ENCODE measurements at places on chromosomes 7 and 10.

GRCh38 chr10:132670546-132671227 is 115.3 kb downstream of the NKX6-2 start:
- DNase-seq, result no peak

DNA sequence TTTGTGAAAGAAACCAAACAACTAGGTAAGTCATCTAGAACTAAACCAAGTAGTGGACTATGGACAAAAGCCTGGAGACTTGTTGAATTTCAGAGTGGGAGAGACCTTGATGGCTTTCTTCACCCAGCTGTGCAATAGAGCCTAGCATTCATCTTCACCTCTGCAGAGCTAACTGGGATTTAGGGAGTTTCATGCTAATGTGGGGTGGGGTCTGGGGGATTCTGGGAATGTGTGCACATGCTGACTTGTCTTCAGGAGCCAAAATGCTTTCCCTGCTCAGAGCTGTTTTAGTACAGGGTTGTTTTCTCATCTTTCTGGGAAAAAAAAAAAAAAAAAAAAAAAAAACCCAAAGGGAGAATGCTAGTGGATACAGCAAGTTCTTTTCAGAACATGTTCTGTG is 81.3 kb upstream of the ARHGAP21 start:
- DNase-seq, result no peak

DNA sequence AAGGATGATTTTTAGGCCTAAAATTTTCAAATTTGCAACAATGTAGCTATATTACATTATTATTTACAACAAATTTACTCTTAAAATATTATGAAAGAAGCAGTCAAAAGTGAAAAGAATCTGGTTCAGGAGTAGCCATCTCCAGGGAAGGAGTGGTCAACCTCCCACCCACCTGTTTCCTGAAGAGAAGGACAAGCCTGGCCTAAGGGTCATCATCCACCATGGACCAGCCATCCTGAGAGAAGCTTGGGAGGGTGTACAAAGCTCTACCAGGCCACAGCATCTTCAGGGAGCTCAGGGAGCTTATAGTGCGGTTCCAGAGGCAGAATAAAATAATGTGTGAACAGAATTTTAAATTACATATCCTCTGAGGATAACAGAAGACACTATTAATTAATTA is 38.1 kb downstream of the COL1A2 start:
- no peak for DNase-seq

DNA sequence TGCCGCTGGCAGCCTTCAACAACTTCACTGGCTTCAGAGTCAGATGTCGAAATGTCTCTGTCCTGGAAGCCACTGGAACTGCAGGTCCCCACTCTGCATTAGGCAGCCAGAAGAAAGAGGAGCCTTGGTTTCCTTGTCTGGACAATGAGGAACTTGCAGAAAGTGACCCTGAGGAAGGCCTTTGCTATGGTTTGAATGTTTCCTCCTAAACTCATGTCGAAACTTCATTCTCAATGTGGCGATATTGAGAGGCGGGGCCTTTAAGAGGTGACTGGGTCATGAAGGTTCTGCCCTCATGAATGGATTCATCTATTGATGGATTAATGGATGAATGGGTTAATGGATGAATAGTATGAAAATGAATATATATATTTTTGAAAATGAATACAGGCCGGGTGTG is 61.6 kb upstream of the GPR26 start:
- no peak for DNase-seq

DNA sequence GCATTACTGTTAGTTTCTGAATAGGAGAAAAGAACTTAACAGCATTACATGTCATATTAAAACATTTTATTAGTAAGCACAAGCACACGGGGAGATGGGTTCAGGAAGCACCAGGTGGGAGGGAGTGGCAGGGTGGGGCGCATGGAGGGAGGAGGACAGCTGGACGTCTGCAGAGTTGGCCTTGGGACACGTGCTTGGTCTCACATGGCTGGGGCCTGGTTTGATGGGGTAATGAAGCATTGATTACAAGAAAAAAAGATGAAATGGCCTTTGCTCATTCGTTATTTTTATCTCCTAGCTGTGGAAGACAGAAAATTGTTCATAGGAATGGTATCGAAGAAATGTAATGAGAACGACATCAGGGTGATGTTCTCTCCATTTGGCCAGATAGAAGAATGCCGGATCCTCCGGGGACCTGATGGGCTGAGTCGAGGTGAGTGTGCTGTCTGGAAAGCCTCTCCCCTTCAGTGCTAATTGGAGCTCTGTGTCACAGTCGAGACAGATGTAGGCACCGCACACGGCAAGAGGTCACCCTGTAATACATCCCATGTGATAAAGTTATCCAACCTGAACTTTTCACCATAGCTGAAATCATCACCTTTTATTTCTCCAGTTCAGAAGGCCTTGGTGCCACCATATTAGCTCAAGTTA is 239.9 kb downstream of the CELF2 start:
- no peak for DNase-seq

GRCh38 chr7:123849855-123850254 is 4.9 kb downstream of the HYAL4 start:
- no peak for DNase-seq

DNA sequence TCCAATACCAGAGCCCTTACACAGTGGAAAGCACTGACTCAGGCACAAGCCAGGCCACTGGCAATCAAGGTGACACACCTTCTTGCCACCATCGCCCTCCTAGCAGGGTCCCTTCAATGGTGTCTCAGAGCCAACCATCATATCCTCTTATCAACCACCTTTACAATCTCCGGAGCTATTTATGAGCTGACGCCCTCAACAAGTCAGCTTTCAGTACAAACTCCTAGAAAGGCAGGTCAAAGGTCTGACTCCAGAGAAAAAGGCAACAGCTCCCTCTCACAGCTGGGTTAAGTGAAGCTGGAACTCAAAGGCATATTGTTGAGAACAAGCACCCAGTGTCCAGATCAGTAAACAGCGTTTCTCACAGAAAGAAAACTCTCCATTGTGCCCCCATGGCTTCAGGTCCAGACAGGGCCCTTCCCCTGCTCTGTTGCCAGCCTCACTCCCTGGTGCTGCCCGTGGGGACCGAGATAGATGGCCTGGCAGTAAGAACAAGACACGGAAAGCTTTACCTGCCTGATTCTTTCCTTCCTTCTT is 2.4 kb downstream of the ZNF3 start:
- no peak for DNase-seq

DNA sequence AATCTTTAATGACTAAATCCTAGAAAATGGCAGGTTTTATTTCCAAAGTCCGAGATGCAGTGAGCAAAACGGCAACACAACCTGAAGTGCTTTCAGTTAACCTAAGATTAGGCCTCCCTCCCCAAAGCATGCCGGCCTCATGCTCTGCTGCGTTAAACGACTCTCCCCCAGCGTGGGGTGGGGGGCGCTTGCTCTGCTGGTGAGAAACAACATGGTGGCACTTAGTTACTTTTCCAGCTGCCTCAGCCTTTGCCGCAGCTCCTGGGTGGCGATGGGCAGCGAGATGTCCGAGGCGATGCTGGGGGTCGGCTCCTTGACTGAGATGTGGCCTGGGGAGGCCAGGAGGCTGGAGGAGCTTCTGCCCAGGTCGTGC is 36.7 kb upstream of the NCAPG2 start:
- DNase-seq, result no peak

DNA sequence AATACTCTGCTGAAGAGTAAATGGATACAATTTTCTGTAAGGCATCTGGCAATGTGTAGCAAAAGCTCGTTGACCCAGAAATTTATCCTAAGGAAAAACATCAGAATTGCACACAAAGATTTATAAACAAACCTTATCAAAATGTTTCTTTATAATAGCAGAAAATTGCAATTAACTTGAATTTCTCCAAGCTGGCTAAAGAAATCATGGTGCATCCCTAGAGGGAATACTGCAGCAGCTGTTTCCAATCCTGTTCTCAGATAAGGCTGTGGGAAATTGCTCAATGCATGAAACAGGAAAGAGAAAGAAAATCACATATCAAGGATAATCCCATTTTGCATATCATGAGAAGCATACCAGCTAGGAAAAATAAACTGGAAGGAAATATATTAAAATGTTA is 18.7 kb downstream of the TACR2 start:
- DNase-seq, result no peak

GRCh38 chr7:151244841-151245346 is 3.6 kb downstream of the SMARCD3 start:
- no peak for DNase-seq

GRCh38 chr10:113617086-113617485 is 46.8 kb downstream of the NRAP start:
- DNase-seq, result no peak

- DNase-seq, result no peak
These were observed 36.7 kb upstream of the GRID1 start for GRCh38 chr10:86403183-86403797.

- DNase-seq, result no peak
These were observed 124.9 kb downstream of the CLEC2L start for GRCh38 chr7:139648391-139648861.

DNA sequence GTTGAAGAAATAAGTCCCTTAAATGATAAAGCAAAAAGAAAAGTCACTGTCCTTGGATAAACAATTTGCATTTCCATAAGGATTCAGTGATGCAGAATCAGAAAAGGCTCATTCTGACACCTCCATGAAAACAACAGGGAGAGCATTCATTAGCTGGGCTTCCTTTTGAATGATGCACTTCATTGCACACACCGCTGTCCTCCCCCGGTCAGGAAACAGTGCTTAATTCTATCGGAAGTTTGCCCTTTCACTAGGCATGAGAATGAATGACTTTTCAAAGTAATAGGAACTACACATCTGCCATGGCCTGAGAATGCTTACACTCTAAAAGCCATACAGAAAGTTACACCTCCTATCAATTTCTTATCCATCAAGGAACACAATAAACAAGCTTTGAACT is 4.2 kb downstream of the PCDH15 start:
- DNase-seq, result no peak

DNA sequence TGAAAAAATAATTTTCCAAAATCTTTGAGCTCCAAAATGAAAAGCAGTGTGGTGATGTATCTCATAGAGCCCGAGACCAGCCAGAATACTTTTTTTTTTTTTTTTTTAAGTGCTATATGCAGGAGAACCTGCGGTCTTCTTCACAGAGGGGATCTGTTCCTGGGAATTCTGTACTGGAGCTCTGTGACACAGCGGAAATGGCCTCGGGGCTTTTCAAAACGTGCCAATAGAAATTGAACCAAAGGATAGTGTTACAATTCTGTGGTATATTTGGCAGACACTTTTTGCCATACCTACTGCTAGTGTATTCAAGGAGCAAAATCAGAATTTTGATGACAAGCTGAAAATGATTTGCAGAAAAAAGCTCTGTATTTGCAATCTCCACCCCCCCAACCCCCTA is 1429.3 kb upstream of the LRRTM3 start:
- no peak for DNase-seq

DNA sequence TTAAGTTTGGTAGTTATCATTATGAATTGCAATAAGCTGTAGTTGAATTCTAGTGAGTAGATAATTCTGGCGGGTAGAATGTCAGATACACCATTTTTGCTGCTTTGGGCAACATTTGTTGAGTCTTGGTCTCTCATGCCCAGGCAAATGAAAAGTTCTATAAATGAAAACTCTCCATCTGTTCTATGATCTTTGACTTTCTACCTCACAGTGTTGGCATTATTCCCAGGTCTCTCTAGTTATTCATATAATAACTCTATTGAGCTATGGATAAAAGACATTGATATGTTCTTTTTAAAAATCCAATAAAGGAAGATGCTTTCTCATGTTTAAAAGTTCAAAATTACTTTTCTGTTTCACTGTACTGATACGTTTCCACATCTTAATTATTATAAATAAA is 415.3 kb upstream of the SEMA3D start:
- DNase-seq, result no peak

DNA sequence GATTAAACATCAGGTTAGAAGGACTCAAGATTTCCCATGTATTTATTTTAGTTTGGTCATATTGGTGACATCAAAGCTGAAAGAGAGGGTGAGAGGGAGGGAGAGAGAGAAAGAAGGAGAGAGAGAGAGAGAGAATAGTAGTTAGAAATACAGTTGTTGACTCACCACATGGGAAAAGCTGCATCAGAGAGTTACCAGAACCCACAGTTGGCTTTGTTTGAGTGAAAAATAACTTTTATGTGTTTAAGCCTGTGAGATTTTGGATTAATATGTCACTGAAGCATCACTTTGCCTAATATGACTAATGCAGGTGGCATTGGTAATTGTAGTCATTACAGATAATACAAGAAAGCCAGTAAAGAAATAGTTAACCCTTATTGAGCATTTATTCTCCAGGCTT is 303.9 kb downstream of the REEP3 start:
- no peak for DNase-seq

- no peak for DNase-seq
These were observed 101.9 kb downstream of the PODXL start for GRCh38 chr7:131454498-131454897.

GRCh38 chr10:119723624-119724023 is 2.2 kb upstream of the INPP5F start:
- DNase-seq, result no peak

GRCh38 chr7:115968171-115968570 is 62.4 kb downstream of the TFEC start:
- DNase-seq, result no peak

GRCh38 chr7:101578552-101578951 is 50.5 kb downstream of the MYL10 start:
- no peak for DNase-seq

DNA sequence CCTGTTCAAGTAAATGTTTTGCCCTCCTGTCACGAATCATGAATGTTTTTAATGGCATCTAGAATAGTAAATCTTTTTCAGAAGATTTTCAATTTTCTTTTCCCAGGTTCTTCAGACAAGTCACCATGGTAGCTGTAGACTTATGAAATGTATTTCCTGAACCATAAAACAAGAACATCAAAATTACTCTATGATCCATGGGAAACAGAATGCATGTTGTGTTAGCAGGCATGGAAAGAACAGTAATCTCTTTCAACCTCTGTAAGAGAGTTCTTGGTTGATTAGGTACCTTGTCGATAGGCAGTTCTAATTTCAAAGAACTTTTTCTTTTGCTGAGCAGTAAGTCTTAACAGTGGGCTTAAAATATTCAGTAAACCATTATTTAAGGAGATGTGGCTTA is 17.6 kb downstream of the AKR1C1 start:
- no peak for DNase-seq

- no peak for DNase-seq
These were observed 138.5 kb upstream of the AOAH start for GRCh38 chr7:36862771-36863261.

DNA sequence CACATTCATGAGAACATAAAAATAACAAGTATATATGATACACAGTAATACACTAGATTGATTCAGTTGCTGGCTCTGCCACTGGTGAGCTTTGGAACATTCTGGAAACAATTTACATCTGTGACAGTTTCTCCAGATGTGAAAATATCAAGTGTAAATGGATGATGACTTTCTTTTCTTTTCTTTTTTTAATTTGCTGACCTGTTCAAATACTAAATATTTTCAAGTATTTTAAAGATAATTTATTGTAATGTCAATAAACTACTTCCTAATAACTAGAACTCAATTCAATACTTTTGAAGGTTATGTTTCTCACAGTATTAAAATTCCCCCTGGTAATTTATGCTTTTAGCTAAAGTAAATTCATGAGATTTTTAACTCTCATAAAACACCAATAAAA is 180.3 kb downstream of the CRPPA start:
- DNase-seq, result no peak

- DNase-seq, result no peak
These were observed 11.1 kb upstream of the SGCE start for GRCh38 chr7:94666879-94667587.

Data from T-helper 17 cell (primary cell).